ENCODE measurements at places on chromosomes 12 and 14.

DNA sequence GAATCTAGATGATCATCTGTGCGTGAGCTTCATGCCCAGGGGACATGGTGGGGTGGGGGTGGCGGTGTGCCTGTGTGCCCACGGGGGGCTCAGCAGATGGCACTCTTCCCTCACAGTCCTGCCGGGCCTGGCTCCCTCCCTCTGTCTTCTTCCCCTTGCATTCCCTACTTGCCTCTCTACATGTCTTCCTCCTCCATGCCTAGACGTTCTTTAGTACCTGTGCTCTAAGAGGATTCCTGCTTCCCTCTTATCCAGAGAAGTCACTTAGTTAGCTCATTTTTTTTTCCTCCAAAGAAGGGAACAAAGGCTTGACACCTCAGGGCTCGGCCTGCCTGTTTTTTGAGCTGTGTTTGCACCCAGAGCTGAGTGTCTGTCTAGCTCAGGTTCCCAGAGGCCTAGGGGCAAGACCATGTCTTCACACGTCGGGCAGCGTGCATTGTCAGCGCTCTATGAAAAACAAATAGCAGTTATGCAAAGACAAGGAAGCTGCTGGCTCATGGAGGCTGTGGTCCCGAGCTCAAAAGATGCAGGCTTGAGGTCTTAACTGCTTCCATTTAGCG lies 48.8 kb downstream of the NINJ2 start:
- DNase-seq: no peak

DNA sequence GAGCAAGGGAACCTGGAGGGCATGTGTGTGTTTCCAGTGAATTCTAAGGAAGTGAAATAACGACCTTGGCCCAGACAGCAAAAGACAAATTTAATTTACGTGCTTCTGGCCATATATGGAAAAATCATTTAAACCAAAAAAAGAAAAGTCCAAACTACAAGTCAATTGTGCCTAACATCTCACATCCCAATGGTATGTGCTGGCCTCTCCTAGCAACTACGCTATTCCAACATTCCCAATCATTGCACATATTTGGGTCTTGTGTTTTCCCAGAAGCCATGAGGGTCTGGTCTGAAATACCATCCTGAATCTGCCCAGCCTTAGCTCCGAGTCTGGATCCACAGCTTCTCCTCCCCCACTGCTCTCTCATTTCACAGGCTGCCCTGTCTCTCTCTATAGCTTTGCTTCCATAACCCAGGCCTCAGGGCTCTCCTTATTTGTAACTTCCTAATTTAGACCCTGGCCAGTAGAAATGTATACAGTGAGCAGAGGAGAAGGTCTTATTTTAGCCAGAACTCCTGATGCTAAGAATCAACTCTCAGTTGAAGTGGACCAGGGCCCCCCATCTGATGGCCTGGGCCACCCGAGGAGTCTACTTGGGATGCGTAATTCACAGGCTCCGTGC lies 224.6 kb downstream of the ANO2 start:
- no peak for DNase-seq

GRCh38 chr12:112140728-112141127 lies 15.4 kb downstream of the TRAFD1 start:
- no peak for DNase-seq

DNA sequence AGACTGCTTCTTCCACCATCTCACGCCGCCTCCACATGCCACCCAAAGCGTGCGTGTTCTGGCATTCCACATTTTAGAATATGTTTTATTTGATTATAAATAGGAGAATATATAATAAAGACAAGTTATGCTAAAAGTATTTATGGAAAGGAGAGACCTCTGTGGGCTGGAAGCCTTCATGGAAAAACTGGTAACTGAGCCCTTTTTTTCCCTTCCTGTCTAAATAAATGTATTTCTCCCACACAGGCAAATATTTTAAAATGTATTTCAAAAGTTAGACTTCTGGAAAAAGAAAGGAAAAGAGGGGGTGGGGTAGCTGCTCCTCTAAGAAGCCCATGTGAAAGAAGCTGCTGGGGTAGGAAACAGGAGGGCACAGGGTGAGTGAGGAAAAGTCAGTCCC lies 16.1 kb upstream of the NR4A1 start:
- DNase-seq: no peak

- no peak for DNase-seq
These were observed 132.7 kb downstream of the SPTSSA start for GRCh38 chr14:34329301-34329700.
